ENCODE measurements at places on chromosomes 2 and 18. TPM values are rescaled to one million over a fixed set of nuclear protein-coding genes. Genes with fewer than 3 reads are reported as not detected.

WDR75 gene
- total RNA-seq = 39.5 TPM

UGT1A3 gene
- total RNA-seq = not detected

XDH gene
- total RNA-seq = 2.2 TPM

PROKR1 gene
- not detected for total RNA-seq

FLACC1 gene
- 1.7 TPM for total RNA-seq

TCF23 gene
- not detected for total RNA-seq

MLPH gene
- total RNA-seq = 14.2 TPM

EFHD1 gene
- total RNA-seq = 18.8 TPM

DSC2 gene
- total RNA-seq = 39.4 TPM

DNA sequence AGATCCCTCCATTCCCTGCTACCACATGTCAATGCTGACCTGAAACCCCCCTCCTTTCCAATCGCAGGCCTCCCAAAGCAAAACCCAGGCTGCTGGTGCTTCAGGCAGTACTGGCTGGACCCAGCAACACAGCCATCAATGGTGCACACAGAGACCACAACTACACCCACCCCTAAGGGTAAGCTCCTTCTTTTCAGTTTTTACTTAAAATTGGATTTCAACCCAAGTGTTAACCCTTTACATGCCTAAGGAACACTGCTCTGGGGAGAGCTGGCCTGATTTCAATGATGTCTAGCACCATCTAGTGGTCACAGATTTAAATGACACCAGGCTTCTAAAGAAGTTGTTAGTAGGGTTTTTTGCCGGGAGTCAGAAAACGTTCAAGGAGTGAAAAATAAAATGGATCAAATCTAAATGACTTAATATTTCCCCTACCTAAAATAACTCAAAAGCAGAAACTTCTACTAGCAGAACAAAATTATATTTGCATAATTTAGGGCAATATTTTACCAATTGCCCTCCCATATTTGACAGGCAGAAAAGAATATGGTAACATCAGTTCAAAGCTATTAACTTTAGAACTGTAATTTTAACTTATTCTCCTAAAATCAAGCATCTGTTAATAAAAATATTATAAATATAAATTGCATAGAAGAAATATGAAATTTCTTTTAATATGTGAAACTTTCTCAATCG is 24.6 kb downstream of the FECH start:
- peak; percentile 20 for DNase-seq

- DNase-seq = no peak
These were observed 12.8 kb upstream of the MAP3K20 start for GRCh38 chr2:173062801-173063200.

DNA sequence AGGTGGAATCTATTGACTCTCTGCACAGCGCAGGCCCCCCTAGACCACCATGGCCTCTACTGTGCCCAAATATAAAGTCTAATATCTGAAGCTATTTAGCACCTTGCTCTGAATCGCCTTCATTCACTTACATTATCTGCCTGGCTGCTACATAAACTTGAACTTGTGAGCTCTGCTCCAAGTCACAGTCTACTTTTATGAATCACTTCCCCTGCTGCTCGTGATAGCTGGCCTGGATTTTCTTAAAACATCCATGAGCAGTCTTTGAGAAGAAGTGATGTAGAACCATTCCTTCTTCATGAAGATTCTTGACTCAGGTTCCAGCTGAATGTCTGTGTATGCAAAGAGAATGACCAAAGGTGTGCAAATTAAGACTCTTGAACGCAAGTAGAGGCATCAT is 359.5 kb downstream of the RND3 start:
- peak; percentile 71 for DNase-seq

GRCh38 chr2:213022987-213023386 is 128.4 kb downstream of the IKZF2 start:
- no peak for DNase-seq

DNA sequence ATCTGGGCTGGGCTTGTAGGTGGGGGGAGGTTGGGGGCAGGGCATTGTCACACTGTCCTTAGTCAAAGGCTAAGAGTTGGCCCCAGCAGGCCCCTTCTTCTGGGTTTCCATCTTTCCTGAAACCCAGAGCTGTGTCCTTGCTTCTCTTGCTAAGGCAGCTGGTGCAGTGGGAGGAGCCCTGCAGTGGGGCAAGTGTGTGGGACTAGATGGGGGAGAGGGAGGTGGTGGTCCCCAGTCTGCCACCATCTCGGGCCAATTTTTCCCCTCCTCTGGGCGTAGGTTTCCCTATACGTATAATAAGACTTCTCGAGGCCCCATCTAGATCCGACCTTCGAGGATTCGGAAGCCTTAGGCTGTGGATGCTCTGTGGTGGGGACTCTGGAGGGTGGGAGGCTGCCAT is 3.5 kb downstream of the KCNF1 start:
- no peak for DNase-seq

DNA sequence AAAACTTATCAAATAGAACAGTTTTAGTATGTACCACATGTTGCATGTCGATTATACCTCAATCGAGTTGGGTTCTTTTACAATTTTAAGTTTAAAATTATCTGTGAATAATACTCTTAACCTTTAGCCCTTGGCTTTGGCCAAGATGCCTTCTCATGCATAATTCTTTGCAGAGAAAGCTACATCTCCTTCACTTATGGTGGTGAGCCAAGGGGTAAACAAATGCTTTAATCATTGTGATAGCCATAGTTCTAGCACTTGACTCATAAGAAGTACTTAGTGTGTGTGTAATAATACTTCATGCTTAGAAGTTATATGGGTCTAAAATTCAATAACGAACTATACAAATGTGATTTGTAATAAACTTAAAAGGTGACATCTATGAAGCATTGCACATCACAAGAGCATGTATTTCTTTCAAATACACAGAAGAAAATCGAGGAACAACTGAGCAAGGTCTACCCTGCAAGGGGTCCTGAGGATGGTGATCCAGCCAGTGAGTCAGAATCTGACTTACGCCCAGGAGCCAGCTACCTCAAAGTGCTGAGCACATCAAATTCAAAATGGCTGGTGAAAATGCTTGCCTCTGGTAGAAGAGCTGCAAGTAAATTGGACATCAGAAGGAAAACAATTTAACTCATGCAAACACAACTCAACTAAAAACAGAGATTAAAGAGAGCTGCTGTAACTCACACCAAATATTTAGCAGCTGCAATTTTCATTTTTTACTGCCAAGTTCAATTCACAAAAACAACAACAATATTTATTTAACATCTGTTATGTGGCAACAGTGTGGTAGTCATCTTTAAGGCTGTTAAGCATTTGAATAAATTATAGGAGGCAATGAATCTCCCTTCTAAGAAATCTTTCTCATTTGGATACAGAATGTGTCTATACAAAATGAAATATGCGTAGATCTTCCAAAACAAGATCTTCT is 23.8 kb upstream of the TTC39C start:
- DNase-seq = peak; percentile 42

DNA sequence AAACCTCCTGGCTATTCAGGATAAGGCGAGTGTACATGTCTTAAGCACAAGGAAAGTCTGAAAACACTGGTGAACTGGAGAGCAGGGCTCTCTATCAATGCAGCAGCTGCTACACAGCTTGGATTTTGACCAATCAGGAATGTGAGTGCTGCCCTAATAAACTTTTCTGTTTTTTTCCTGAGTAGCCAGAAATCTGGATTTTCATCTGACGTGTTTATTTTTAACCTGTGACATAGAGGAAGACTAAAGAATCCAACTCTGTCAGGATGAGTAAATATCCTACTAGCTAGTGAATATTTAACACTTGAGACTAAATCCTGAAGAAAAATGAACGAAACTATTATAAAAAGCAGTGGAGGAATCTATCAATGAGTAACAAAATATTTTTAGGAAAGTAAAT is 1638.9 kb downstream of the LRP1B start:
- DNase-seq = no peak

DNA sequence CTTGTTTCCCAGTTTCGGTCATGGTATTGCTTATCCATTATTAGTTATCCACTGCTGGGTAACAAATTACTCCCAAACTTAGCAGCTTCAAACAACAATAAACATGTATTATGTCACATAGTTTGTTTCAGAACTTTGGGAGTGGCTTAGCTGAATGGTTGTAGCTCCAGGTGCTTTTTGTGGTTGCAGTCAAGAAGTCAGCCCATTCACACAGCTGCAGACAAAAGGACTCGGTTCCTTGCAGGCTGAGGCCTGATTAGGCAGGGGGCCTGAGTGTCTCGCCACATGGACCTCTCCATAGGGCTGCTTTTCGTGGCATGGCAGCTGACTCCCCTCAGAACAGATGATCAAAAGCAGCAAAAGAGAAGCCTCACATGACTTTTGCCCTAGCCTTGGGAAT is 58.2 kb upstream of the ITGA4 start:
- DNase-seq = no peak

DNA sequence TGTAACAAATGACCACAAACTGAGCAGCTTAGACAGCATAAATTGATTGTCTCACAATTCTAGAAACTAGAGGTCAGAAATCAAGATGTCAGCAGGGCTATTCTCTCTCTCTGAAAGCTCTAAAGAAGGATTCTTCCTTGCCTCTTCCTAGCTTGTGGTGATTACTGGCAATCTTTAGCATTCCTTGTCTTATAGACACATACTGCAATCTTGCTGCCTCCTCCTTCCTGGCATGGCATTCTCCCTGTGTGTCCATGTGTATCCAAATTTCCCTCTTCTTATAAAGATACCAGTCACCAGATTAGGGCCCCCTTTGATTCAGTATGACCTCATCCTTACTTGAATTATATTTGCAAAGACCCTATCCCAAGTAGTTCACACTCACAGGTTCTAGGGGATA is 2.3 kb downstream of the ASB3 start:
- DNase-seq = peak; percentile 23

DNA sequence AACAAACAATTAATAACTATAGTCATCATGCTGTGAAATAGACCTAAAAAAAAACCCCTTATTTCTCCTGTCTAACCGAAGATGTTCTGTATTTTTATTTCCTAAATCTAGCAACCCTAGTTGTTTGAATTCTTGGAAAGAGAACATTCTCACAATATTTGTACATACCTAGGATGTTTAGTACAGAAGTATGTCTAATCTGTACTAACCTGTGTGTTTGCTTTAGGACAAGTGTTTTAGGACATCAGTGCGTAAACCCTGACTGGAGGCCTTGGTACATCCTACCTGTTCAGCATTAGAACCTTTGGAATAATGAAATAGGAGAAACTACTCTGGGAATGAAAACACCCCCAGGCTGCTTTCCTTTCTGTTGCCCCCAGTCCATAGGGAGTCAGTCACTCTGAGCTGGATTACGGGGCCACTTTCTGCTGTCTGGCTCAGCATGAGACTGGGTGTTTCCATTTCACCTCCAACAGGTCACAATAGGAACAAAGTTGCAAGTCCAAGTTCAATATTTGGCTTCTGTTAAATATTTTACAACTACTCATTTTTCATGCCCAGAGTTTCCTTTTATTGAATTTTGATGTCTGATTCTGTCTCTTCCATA is 114.7 kb downstream of the MTX2 start:
- DNase-seq = no peak

DNA sequence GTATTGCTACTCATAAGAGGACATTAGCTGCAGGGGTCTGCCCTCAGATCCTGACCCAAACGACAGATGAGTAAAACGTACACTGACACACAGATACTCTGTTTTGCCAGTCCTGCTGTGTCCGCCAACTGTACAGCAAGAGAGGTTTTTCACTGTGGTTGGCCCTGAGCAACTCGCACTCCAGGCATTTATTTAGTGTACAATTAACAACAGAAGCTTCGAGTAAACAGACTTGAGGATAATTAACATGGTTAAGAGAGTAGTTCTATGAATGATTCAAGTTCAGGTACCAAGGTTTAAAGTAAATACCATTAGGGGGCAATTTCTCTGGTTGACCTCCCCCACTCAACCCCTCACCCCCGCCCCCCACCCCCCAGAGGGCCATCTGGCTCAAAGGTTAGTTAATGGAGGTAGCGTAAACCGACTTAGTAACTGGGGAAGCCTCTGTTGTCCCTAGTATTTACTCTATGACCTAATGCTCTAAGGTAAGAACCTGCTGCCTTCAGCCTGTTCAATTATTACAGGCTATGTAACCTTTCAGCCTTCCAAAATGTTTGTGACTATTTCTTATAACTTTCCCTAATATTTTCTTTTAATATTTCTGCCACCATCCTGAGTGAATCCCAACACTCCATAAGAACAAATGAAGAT is 103.9 kb upstream of the XIRP2 start:
- no peak for DNase-seq

GRCh38 chr2:237982039-237982725 is 15.4 kb downstream of the UBE2F start:
- no peak for DNase-seq

- DNase-seq = peak; percentile 50
These were observed 1603.6 kb upstream of the NXPH2 start for GRCh38 chr2:140383781-140384180.

DNA sequence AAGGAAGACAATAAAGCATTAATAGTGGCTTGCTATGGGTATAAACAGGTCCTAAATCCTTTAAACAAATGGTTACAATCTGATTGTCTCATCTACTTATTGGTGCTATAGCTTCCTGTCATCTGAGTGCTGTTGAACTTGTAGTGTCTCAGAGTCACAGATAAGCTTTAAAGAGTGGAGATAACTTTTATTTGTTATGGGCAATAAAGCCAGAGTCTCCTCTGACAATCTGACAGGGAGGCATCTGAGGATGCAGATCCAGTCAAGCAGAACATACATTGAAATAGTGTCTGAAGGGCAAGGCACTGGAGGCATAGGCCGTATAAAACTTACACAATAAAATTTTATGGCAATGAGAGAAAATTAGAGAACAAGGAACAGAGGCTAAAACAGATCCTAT is 1132.4 kb upstream of the CDH2 start:
- DNase-seq = no peak

- DNase-seq = no peak
These were observed 14.2 kb downstream of the GAREM2 start for GRCh38 chr2:26187114-26187513.

- no peak for DNase-seq
These were observed 4.5 kb downstream of the CERS6 start for GRCh38 chr2:168460571-168460970.

DNA sequence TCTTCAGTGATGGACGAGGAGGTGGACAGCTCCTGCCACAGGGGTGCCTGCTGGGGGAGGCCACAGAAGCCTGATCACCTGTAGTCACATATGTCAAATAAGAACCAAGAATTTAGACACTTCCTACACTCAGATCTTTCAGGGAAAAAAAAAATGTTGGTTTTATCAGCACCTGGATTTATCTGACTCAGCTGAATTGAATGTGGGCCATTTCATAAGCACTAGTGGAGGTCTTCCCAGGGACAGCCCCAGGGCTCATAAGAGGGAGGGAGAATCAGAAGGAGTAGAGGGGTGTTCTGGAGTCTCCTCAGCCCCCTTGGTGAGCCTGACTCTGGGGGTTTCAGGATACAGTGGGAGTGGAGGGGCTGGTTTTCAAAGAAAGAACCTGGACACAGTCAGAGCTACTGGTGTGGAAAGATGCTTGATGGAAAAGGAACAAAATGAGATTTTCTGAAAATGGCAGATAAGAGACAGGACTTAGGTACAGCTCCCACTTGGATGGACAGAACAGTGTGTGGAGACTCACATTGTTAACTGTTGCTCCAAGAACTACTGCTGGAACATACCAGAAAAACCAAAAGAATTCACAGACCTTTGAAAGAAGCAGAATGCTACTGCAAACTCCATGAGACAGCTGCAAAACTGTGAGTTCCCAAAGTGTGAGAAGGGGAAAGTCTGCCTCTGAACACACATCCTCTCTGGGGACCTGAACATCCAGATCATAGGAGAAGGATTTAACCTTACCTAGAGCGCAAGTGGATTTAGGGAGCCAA is 45.4 kb downstream of the LCT start:
- peak; percentile 64 for DNase-seq

GRCh38 chr2:37394263-37394662 is 49.8 kb downstream of the QPCT start:
- no peak for DNase-seq

- DNase-seq = no peak
These were observed 51.6 kb upstream of the CPO start for GRCh38 chr2:206887745-206888144.

GRCh38 chr18:69032009-69032408 is 234.1 kb downstream of the CCDC102B start:
- no peak for DNase-seq
